Stimulated activated CD8-positive, alpha-beta memory T cell treated with anti-CD3 and anti-CD28 coated beads, Interleukin-7, amount 100 ng/mL, for 1 hour (primary cell): ENCODE measurements at places on chromosomes 4 and X.

DNA sequence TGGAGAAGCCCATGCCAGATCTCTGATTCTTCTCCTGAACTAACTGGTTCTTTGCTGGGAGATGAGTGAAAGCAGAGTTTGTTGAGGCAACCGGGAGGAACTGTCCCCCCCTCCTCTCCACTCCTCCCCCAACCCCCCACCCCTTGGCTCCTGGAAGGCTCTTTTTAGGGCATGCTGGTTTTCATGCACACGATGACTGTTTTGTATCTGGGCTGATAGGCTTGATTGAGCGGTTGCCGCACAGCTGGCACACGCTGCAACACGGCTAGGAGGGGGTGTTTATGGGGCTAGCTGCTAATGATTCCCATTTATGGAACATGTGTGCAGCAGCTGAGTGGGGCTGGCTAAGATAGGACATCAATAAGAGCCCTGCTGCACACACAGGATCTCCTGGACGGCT is 137.2 kb downstream of the SMIM20 start:
- DNase-seq, result no peak

- DNase-seq, result no peak
Measured at GRCh38 chrX:54922547-54922946, 1.9 kb downstream of the TRO start.

- DNase-seq, result no peak
Measured at GRCh38 chrX:12919051-12919450, 12.6 kb downstream of the TLR8 start.

GRCh38 chr4:7347981-7348380 is 86.7 kb downstream of the PSAPL1 start:
- DNase-seq, result no peak

- no peak for DNase-seq
Measured at GRCh38 chr4:188661502-188661901, 522.3 kb downstream of the TRIML1 start.

DNA sequence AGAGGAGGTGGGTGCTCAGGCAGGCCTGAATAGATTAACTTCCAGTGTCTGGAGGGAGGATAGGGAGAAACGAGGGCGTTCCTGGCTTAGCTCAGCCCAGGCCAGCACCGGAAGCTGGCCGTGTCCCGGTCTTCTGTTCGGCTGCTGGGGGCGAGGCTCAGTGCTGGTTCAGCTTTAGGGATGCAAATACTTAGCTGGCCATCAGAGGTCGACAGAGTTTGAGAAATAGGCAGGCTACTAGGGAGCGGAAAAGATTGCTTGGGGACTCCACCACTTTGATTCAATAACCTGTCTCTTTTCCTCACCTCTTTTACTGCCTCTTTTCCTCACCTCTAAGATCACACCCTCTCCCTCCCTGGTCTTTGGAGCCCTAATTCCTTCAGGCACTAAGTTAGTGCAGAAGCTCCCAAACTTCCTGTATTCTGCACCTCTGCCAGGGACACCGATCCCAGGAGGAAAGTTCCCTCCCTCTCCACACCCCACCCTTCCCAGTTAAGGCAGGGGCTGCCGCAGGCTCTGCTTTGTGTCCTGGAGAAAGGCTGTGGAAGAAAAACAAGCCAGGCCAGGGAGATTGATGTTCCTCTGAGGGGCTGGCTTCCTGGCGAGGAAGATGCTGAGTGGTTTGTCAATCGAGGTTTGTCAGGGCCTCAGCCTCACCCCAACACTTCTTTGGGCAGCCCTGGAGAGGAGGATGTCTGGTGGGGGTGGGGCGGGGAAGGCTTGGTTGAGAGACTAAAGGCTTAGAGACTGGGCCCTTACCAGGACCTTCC is 6.0 kb upstream of the EFNB1 start:
- no peak for DNase-seq
